ENCODE measurements at places on chromosomes 16 and 17.

- no peak for DNase-seq
Observed at GRCh38 chr16:4046221-4046620, 70.0 kb downstream of the ADCY9 start.

DNA sequence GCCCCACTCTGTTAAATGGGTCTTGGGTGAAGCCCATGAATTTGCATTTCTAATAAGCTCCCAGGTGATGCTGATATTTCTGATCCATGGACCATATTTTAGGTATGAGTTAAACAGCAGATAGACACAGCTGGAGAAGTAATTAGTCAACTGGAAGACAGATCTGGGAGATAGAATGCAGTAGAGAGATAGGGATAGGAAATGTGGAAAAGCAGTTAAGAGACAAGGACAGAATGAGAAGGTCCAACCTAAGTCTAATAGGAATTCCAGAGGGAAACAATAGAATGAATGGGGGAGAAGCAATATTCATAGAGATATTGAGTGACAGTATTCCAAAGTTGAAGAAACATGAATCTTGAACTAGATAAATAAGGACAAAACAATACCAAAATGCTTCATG lies 71.7 kb downstream of the GPRC5B start:
- no peak for DNase-seq

GRCh38 chr17:55533608-55534007 lies 22.4 kb upstream of the SMIM36 start:
- DNase-seq: no peak

GRCh38 chr17:83081684-83082201 lies 2.3 kb downstream of the METRNL start:
- no peak for DNase-seq

GRCh38 chr17:68172461-68172954 lies 75.3 kb upstream of the AMZ2 start:
- DNase-seq: peak; percentile 58

- no peak for DNase-seq
Observed at GRCh38 chr16:59590845-59591244, 856.7 kb upstream of the GOT2 start.

All from stimulated activated CD4-positive, alpha-beta T cell treated with anti-CD3 and anti-CD28 coated beads, Interleukin-1b, Interleukin-23, amount 100 ng/mL, for 1 hour (primary cell).